Right lobe of liver (tissue), 6 donors: ENCODE measurements at places on chromosomes 13 and 19. TPM values are rescaled to one million over a fixed set of nuclear protein-coding genes. Genes with fewer than 3 reads are reported as not detected.

The FOSB gene
- total RNA-seq: 1.2 TPM

The ZNF134 gene
- total RNA-seq: 3.6 TPM

The ZNF57 gene
- 2.1 TPM for total RNA-seq

The ATP8B3 gene
- total RNA-seq: 1.2 TPM

The CRB3 gene
- 24.2 TPM for total RNA-seq

The CARD8 gene
- 15.8 TPM for total RNA-seq

The TEAD2 gene
- total RNA-seq: 8.9 TPM

The LILRA5 gene
- total RNA-seq: 0.98 TPM

The NDUFA3 gene
- 67.3 TPM for total RNA-seq

The WDR88 gene
- not detected for total RNA-seq

The BCL2L12 gene
- total RNA-seq: 5.1 TPM
